ENCODE measurements at places on chromosomes 2 and 18. TPM values are rescaled to one million over a fixed set of nuclear protein-coding genes. Genes with fewer than 3 reads are reported as not detected.

Gene POTEI
- not detected for total RNA-seq

Gene ALPG
- total RNA-seq = not detected

Gene CPO
- total RNA-seq = not detected

Gene ADAM17
- 17.4 TPM for total RNA-seq

Gene TSN
- 49.0 TPM for total RNA-seq

GRCh38 chr2:102129951-102130646 lies 12.4 kb upstream of the IL1R1 start:
- DNase-seq = no peak

- no peak for DNase-seq
These were observed 141.0 kb upstream of the CTDP1 start for GRCh38 chr18:79538635-79539034.

- no peak for DNase-seq
These were observed 27.3 kb downstream of the ZAP70 start for GRCh38 chr2:97740590-97741182.

DNA sequence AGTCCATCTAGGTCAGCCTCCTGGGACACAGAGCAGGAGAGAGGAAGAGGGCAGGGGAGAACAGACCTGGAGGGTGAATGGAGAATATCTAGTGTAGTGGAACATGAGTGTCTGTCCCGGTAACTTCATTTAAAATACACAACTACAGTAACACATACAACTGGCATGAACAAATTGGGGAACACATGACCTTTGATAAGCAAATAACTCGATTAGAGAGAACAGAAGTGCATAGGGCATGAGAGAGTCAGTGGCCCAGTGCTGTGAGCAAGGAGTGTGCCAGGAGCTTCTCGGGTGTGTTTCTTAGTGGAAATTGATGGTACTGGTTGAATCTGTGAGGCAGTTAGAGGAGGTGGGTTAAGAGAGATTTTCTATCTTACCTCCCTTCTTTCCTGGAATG lies 40.8 kb downstream of the TNP1 start:
- DNase-seq = no peak

DNA sequence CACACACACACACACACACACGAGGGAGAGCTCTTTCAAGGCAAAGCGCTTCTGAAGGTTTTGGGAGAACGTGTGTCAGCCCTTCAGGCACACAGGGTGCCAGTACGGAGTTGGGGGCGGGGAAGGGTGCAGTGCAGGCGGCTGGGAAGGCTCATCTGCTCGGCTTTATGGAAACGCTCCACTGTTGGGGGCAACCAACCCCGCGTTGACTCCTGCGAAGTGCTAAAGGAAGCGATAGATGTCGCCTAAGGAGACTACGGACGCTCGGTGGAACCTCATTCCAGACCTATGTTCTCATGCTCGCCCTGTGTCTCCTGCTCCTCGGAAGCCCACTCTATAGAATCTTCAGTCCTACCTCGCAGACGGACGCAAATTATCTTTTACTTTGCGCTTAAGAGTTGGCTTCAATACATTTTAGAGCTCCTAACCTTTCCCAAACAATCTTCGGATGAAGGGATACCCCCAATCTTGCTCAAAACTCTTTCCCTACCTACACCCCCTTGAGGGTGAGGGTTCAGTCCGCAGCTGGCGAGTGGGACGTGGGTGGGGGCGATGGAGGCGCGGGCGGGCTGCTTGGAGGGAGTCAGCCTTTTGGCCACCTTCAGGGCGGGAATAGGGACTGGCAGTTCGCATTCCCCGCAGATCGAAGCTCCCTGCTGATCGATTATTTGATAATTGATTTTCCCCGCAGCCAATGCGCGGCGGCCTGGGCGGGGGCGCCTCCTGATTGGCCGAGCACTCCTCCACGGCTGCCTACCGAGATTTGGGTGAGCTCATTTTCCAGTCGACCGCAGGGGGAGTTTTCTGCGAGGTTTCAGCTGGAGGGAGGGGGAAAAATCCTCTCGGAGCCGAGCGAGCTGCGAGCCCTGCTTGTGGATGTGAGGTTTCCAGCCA lies 1.9 kb upstream of the MEIS1 start:
- DNase-seq = peak; percentile 94

DNA sequence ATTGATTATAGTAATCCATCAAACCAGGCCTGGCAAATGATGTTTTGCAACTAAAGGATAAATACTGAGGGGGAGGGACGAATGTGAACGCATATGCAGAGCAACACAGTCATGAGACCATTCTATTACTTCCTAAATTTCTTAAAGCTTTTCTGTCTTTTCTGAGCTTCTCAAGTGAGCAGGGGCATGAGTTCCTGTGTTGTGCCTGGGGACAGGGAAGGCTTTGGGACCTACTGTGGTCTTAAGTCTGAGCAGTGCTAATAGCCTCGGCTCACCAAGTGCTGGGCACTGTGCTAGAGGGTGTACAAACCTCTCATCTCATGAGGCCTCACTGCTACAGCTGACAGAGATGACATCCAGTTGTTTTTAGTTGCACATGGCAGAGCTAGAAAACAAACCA lies 182.4 kb downstream of the NEDD4L start:
- no peak for DNase-seq

- DNase-seq = no peak
These were observed 3.3 kb downstream of the SEMA4C start for GRCh38 chr2:96866586-96866985.

DNA sequence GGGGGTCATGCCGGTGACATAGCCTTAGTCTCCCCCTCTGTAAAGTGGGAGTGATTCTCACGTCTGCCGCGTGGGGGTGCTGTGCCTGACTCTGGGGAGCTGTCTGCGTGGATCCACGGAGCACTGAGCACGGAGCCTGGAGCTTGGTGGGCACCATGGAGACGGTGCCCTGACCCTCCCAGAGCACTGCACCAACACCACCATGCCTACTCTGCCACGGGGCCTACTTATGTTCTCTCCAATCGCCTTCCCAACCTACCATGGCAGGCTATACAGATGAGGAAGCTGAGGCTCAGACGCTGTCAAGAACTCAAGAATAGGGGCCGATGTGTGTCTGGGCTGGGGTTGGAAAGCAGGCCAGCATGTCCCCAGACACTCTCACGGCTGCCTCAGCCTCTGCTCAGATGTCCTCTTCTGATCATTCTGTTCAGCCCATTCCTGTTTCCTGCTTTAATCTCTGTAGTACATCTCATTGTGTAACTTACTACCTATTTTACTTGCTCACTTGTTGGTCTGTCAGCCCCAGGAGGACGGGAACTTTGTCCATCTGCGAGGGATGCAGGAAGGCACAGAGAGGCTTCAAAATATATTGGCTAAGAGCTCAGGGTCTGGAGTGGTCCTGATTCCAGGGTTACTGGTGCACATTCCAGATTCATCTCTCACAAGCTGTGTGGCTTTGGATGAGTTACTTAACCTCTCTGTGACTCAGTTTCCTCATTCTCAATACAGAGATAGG lies 168.1 kb upstream of the HS6ST1 start:
- no peak for DNase-seq

DNA sequence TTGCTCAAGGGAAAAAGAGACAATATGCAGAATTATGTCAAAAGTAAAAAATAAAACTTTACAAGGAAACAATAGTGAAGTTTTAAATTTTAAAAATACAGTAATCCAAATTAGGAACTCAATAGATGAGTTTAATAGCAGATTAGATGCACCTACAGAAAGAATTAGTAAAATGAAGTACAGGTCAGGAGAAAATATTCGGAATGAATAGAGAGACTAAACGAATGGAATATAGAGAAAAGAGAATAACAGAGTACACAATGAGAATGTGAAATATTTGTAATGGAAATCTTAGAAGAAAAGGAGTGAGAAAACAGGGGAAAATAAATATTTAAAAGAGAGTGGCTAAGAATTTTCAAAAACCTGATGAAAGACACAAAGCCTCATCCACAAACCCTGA lies 275.7 kb upstream of the MMADHC start:
- no peak for DNase-seq

GRCh38 chr2:212915121-212915782 lies 236.2 kb downstream of the IKZF2 start:
- no peak for DNase-seq

DNA sequence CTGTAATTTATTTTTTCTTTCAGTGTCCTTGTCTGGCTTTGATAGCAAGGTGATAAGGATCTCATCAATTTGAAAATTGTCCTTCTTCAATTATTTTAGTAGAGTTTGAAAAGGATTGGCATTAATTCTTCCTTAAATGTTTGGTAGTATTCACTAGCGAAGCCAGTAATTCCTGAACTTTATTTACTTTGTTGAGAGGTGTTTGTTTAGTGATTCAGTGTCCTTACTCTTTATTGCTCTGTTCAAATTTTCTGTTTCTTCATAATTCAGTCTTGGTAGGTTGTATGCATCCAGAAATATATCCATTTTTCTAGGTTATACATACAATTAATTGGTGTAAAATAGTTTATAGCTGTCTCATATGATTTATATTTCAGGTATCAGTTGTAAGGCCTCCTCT lies 676.7 kb upstream of the POU3F3 start:
- DNase-seq = no peak

GRCh38 chr18:33812186-33812585 lies 234.2 kb downstream of the ASXL3 start:
- no peak for DNase-seq

GRCh38 chr2:172623249-172623965 lies 67.5 kb downstream of the PDK1 start:
- no peak for DNase-seq

GRCh38 chr2:149330127-149331022 lies at the start of gene LYPD6:
TSS of gene LYPD6 (plus strand) at chr2:149330587. CDS start at chr2:149437709, 107,122 bp downstream.
- DNase-seq = peak; percentile 75

DNA sequence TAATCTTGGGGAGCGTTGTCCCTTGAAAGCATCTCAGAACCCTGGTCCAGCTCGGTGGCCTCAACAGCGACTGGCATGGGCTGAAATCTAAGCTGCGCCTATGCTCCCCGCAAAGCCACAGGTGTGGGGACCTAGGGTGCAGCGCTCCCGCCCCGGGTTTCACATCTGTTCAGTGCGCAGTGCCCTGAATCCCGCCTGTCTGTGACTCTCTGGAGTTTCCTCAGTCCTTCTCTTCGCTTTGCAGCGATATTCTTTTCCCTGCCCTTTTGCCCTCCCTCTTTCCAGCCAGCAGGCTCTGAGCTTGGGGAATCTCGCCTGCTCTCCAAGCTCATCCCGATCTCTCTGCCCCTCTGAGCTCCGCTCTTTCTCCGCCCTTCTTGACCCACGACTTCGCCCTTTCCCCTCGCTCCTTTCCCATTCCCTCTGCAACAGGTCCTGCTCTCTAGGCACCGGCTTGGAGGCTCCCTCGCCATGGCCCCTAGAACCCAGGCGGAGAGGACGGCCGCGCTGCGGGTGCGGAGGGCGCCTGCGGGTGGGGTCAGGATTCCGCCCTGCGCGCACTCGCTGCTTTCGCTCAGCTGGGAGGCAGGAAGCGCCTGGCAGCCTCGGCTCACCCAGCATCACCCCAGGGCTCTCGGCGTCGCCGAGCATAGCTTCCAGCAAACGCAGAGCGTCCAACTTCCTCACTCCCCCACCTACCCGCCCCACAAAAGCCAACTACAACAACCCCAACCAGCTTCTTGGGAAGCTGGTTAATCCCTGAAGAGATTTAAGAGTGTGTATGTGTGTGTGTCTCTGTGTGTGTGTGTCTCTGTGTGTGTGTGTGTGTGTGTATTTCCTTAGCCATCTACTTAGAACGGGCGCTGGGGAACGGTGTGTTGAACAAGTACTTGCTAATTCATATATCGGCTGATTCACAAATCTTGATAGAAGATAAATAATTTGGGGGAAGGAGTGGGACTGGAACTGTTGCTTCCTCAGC lies 1.1 kb downstream of the GRP start:
- no peak for DNase-seq

DNA sequence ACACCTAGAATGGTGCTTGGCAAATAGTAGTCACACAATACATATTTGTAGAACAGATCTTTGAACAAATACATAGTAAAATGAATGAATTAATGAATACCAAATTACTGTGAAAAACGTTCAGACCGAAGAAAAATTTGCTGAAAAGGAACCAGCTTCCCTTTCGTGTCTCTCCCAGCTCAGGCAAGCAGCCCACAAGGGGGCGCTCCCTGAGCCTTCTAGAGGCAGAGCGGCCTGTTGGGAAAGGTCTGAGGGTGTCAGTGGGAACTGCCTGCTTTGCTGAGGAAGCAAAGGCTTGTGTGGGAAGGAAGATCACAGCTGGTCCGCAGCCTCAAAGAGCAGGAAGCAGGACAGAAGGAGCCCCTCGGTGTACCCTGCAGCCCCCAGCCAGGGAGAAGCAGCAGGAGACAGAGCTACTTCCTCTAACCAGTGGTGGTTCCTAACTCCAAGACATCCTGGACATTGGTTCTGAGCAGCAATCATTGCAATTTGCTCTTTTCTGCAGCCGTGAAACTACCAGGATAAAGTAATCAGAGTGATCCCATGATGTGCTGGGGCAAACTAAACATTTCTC lies 231.1 kb downstream of the ANKRD30B start:
- no peak for DNase-seq

GRCh38 chr2:101004620-101005325 lies 2.7 kb downstream of the RPL31 start:
- no peak for DNase-seq

DNA sequence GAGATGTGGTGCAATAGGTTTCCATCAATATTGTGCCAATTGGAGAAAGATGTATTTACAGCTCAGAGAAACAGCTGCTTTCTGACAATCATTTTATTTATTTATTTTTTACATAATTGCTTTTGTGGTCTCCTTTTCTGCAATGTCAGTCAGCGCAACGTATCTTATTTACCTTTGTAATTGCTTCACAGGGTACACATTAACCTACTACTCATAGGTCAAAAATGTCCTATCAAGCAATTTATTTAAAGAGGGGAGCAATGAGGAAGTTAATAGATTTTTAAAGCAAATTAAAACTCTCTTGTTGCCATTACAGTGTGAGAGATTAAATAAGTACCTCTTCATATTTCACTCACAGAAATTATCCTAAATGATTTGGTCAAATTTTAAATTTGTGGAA lies 291.0 kb downstream of the CALCRL start:
- no peak for DNase-seq

- no peak for DNase-seq
These were observed 101.3 kb downstream of the ANKRD44 start for GRCh38 chr2:197209246-197209645.

DNA sequence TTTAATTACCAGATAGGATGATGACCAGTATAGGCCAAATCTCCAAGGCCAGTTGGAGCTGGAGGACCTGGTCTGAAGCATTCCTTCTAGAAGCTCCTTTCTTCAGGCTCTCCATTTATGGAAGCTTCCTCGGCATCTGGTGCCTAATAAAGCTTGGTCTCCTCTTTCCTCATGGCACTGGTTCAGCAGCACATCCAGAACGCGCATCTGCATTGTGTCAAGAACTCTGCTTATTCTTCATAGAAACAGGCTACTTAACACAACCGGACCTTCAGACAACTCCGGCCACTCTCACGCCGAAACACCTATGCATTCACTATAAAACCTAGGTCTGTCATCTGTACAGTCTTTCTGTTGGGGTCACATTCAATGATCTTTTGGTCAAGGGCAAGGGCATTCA lies 99.8 kb downstream of the COL6A3 start:
- no peak for DNase-seq

GRCh38 chr2:4139316-4139715 lies 435.9 kb downstream of the DCDC2C start:
- no peak for DNase-seq

DNA sequence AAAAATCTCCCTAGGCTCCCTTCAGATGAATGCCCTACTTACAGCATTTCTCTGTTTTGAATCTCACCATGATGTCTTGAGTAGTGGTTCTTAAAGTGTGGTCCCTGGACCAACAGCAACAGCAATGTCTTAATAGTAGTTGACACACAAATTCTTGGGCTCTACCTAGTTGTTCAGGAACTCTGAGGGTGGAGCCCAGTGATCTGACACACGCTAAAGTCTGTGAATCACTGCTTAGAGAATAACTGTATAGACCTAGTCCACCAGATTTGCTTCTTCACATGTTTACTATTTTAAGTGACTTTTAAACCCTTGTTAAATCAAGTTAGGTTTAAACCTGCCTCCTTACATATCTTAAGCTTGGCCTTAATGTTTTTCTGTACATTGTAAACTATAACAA lies 47.6 kb upstream of the ARHGAP15 start:
- DNase-seq = no peak
